ENCODE measurements at places on chromosomes 2 and 18.

DNA sequence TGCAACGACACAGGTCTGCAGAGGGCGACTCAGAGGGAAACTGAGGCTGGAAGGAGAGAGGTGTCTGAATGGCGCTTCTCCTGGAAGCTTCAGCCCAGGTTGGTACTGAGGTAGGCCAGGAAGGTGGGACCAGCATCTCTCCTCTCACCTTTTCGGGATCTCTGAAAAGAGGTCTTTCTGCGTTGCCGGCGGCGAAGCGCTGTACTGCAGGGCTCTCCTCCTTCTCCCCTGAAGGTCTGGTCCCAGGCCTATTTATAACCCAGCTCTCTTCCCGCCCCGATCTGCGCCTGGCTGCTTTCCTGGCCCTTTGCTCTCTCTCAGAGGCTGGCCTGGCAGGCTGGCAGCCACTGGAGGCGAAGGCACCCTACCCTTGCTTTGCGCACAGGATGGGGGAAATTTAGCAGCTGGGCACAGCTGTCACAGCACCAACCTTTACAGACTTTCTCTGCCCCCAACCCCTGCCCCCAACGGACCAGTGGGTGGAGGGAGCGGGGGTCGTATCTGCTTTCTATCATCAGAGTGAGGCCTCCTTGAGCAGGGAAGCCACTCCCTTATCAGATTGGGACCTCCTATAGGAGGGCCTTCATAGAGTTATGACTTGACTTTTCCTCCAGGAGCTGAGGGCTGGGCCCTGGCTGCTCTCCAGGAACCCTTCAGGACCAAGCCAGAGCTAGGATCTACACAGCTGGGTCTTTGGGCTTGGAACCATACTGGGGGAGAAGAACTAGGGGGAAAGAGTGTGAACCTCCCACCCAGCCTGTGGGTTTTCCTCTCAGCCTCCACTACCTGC, 1.1 kb downstream of the DYSF start:
- DNase-seq = no peak

- peak; percentile 44 for DNase-seq
Measured at GRCh38 chr2:98664323-98664722, 55.9 kb downstream of the UNC50 start.

- no peak for DNase-seq
Measured at GRCh38 chr2:47810850-47811249, 27.9 kb downstream of the MSH6 start.

GRCh38 chr2:196169516-196169915, 1.9 kb downstream of the STK17B start:
- peak; percentile 25 for DNase-seq

DNA sequence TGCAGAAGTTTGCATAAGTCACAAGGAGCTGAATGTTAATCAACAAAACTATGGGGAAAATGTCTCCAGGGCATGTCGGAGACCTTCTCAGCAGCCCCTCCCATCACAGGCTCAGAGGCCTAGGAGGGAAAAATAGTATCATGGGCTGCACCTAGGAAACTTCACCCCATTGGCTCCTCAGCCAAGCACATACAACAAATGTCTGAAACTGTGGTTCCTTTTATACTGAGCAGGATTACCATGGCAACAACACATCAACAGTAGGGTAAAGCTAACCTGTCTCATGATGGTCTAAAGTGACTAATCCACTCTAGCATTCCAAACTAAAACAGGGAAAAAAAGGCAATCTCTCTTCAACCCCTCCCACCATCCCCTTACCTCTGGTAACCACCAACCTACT, 3.2 kb upstream of the NEMP2 start:
- no peak for DNase-seq

GRCh38 chr2:238285653-238286082, 2.7 kb downstream of the PER2 start:
- DNase-seq = no peak

- no peak for DNase-seq
Measured at GRCh38 chr2:46828135-46828438, 87.5 kb downstream of the MCFD2 start.

DNA sequence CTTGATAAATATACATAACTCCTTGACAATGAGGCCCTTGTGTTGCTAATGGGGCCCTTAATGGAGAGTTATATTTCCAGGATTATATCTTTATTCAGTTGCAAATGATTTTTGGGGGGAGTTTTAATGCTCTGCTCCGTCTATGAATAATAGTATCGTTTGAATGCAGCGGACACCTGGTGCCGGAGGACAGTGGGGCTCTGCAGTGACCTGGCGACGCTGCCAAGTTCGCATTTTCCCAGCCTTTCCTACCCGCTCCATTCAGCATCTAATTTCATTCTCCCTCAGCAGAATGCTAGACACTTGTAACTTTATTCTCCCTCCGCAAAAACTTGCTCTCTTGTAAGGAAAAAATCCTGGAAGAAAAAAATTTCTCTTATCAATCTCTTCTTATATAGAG, 257.6 kb upstream of the SALL3 start:
- no peak for DNase-seq

DNA sequence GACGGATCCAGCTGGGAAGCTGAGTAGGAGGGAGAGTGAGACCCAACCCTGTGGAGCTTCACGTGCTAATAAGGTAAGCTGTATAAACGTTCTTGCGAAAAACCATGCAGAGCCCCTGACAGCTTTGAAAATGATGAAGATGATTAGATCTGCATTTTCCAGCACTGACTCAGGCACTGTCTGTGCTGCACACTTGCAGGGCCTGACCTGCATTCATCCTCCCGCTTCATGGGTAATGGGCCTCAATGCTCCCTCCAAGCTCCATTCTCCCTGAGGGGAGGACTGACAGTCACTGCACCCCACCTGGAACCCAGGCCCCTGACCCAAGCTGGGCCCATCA, 205.4 kb downstream of the TMEM163 start:
- no peak for DNase-seq

GRCh38 chr2:120498576-120499394, 152.8 kb downstream of the INHBB start:
- no peak for DNase-seq

- no peak for DNase-seq
Measured at GRCh38 chr2:233815861-233816260, 37.7 kb downstream of the MROH2A start.

- no peak for DNase-seq
Measured at GRCh38 chr2:59770651-59771050, 782.8 kb downstream of the BCL11A start.

DNA sequence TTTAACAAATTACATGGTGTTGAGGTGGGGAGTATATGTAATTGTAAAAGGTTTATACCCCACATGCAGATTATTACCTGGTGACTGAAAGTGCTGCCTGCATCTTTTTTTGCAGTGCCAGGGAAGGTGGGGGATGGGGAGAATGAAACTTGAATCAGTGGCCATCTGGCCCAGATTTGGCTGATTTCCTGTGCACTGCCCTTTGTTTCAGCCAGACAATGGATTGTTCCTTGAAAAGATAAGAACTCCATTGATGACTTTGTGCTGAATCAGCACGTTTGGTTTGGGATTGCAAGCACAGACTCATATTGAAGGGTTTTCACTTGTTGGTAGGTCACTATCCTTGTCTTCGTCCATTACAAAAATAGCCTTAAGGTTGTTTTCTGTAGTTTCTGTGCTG, 20.9 kb downstream of the GREB1L start:
- no peak for DNase-seq

GRCh38 chr2:45612285-45612684, 1.2 kb upstream of the SRBD1 start:
- DNase-seq = no peak

All from AML-193 (cell line).